ENCODE measurements at places on chromosomes 12 and 14.
A peak's percentile ranks its signal among the peaks of the same experiment; 100 is the strongest.

DNA sequence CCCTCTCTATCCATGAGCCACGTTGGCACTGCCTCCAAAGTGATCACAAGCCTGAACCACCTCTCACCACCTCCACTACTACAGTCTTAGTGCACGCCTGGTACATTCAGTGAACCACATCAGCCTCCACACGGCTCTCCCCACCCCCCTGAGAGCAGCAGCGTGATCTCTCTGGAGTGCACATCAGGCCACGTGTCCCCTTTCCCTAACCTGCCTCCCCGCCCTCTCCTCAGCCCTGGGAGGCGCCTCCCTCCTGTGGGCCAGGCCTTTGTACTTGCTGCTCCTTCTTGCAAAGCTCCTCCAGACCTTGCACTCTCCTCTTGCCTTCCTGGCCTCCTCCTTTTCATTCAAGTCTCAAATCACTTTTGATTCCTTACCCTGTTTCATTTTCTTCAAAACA, 49.8 kb downstream of the SLC6A12 start:
- DNase-seq, result no peak

DNA sequence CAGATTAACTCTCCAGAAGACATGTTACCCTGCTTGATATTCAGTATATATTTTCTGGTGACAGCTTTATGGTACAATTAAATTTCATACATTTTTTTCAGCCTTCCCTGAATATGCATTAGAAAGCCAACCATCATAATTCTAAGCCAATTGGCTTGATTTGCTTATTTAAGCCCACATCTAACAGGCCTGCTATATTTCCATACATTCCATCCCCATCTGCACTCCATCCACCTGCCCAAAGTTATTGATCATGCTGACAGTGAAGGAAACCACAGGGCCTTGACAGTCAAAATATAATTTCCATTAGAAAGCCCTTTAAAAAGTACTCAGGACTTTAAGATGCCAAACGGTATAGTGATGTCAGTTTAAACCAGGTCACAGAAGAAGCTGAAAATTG, 164.3 kb downstream of the GXYLT1 start:
- DNase-seq, result no peak

DNA sequence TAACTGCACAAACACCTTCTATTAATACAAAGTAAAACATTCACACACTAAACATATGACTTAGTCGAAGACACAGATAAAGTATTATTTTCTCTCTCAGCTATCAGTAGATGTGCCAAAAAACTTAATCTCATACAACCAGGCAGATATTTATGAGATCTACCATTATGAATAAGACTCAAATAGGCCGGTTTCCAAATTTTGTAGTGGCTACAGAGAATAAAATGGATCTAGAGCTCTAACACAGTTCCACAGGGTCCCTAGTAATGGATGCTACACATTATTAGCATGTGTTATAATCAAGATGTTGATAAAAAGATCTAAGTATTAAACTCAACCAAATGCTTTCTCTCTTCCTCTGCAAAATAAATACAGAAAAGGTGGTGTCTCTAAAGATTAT, 10.4 kb downstream of the SAV1 start:
- no peak for DNase-seq

GRCh38 chr12:92955997-92956663, 27.0 kb upstream of the EEA1 start:
- DNase-seq, result peak; percentile 89

GRCh38 chr12:94112121-94112520, 36.3 kb upstream of the PLXNC1 start:
- DNase-seq, result no peak

DNA sequence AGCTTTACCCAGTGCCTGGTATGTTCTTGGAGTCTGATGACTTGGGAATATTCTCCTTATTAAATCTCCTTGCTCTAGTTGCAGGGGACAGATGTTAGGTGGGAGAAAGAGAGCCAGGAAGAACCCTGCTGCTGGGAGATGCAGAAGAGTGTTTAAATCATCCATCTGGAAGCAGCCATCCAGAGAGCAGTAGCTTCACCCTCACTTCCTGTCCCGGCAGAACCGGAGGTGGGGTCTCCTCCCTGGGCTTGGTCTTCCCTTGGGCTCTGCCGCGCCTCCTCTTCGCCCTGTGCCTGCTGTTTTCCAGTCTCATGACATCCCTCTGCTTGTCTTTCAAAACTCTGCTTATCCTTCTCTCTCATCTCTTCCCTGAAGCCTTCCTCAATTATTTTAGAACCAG, 15.5 kb downstream of the B4GALNT3 start:
- no peak for DNase-seq

- no peak for DNase-seq
Measured at GRCh38 chr14:52268279-52269061, 972 bp downstream of the PTGDR start.

- no peak for DNase-seq
Measured at GRCh38 chr12:50955697-50956096, 3.4 kb downstream of the HIGD1C start.

DNA sequence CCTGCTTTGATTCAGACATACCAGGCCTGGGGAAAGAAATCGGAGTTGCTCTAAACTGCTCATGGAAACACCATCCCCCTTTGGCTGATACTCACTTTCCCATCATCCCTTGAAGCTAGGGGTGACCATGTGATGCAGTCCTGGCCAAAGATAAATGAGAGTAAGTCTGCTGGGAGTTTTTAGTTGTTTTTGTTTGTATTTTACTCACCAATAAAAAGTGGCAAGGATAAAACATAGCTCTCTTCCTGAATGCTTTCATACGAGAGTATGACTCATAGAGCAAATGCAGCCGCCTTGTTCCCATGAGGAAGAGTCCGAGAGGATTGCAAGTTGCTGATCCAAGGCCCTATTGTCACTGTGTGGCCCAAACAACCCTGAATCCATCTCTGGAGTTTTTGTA, 126.4 kb upstream of the TMEM132C start:
- DNase-seq, result no peak

DNA sequence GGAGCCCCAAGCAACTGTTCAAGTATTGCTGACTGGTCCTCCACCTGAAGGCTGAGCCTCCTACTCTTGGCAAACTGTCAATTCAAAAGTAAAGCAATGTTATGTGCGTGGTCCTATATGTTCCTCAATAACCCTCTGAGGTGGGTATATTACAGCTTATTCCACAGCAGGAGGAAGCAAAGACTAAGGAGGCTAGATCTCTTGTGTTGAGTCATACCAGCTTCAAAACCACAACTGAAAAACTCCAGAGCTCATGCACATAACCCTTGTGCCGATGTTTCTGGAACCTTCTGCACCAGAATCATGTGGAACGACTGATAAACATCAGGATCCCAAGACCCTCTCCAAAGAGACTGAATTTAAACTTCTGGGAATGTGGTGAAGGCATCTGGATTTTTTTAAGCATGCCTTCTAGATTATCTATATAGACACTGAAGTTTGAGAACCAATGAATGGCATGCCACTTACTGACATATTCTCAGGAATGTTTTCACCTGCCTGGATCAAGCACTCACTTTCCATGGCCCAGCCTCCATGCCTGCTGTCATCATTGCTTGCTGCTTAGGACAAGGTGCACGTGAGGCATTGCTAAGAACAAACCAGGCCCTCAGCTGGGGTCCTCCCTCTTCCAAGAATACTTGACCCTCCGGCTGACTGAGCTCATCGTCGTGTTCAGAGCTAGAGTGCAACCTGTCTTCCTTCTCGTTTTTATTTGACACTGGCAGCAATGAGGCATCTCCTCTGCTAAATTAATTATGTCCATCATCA, 194.7 kb downstream of the BCL11B start:
- no peak for DNase-seq

- DNase-seq, result no peak
Measured at GRCh38 chr14:89270439-89271227, 146.4 kb downstream of the FOXN3 start.

DNA sequence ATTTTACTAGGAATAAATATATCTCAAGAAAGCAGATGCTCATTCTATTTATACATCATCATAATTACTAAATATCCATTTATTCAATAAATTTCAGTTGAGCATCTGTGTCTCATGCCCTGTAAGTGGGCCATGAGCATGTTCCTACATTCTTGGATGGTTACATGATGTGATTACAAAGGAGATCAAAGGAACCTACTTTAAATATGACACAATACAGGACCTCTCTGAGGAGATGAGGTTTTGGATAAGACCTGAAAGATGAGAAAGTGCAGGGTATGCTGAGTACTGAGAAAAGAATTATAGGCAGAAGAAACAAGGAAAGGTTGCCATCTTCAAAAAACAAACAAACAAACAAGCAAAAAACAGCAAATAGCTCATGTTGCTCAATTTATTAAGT, 105.4 kb upstream of the CNTN1 start:
- no peak for DNase-seq

GRCh38 chr12:32586390-32586789, 92.7 kb upstream of the DNM1L start:
- DNase-seq, result peak; percentile 82
